AG04450 (cell line): ENCODE measurements at places on chromosomes 2 and 18. TPM values are rescaled to one million over a fixed set of nuclear protein-coding genes. Genes with fewer than 3 reads are reported as not detected.

DNA sequence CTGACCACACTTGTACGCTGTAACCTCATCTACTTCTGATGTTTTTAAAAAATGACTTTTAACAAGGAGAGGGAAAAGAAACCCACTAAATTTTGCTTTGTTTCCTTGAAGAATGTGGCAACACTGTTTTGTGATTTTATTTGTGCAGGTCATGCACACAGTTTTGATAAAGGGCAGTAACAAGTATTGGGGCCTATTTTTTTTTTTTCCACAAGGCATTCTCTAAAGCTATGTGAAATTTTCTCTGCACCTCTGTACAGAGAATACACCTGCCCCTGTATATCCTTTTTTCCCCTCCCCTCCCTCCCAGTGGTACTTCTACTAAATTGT is 2.1 kb downstream of the RHOB start:
- DNase-seq, result no peak

GRCh38 chr18:59835605-59836379 is 64.0 kb upstream of the PMAIP1 start:
- DNase-seq, result no peak

GRCh38 chr2:168343586-168343985 is 96.2 kb upstream of the STK39 start:
- no peak for DNase-seq

GRCh38 chr2:168632709-168633121 is 169.7 kb upstream of the NOSTRIN start:
- DNase-seq, result no peak

GRCh38 chr18:62262061-62262460 is 63.0 kb upstream of the TNFRSF11A start:
- DNase-seq, result no peak

GRCh38 chr18:52546686-52547346 is 206.8 kb downstream of the DCC start:
- DNase-seq, result no peak

DNA sequence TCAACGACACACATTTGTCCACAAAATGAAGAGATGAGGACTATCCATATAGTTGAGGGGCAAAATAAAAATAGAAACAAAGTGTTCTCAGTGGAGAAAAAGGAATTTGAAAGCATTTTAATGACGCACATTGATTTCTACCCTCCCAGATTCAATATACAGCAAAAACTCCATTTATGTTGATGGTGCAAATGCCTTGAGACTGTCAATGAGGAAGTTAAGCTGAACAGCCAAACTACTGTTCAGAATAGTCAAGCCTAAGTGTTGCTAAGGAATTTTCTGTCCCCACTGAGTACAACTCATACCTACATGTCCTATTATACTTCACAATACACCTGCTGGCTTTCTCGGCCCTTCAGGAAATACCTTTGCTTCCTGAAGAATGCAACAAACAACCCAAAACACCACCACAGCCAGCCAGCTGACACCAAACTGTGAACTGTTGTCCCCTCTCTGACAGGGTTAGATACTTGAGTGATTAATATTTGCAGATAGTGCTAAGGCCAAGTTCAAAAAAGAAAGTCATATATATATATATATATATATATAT is 27.8 kb upstream of the DARS1 start:
- no peak for DNase-seq

GRCh38 chr2:134667081-134667480 is 51.7 kb downstream of the TMEM163 start:
- no peak for DNase-seq

DNA sequence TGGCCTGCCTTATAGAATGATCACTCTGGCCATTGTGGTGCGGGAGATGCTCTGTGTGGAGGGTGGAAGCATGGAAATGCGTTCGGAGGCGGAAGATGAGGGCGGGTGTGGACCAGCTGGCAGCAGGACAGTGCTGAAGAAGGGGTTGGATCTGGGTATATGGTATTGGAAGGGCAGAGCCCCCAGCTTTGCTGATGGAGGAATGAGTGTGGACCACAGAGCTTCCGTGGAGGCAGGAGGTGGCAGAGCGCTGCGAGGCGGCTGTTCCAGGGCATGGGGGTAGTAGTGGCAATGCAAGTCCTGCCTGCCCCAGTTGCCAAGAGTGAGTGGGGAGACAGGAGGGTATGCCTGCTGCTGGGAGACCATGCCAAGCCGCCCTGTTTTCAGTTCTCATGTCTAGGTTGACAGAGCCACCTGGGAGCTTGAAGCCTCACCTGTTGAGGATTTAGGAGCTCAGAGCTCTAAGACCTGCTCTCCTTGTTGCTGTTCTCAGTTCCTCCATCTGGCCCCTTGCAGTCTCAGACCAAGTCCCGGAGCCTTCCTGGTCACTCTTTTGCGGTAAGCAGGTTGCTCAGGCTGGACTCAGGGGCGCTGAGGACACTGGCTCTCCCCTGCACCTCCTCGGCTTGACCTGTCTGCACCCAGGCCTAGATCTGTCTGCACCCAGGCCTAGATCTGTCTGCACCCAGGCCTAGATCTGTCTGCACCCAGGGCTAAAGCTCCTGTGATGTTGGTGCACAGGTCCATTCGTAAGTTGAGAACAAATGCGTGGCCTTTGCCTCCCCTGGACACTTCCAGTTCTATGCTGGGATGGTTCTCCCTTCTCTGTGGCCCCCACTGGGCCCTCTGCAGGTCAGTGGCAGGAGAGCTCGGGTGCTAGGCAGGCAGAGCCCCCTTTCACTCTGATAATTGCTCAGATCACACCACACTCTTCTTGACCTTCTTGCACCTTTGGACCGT is 290.5 kb upstream of the HS6ST1 start:
- no peak for DNase-seq

DNA sequence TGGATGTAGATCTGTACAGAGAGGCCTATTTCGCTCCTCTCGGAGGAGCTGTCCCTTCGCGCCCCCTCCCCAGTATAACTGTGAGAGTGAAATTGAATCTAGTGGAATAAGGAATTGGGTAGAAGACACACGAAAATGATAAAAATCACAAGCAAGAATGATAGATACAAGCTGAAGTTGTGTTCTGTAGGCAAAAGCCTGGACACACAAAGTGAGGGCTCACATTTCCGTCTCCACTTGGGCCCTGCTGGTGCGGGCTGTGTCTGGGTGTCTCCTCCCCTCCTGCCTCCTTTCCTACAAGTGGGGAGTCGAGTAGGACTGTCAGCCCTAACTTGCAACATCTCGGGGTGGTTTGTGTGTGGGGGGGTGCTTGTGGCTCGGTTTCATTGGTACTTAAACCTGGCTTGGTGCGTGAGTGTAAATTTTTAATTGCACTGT is 457 bp upstream of the SP9 start:
- DNase-seq, result no peak

- no peak for DNase-seq
Measured at GRCh38 chr2:177525351-177525924, 132.9 kb downstream of the AGPS start.

DNA sequence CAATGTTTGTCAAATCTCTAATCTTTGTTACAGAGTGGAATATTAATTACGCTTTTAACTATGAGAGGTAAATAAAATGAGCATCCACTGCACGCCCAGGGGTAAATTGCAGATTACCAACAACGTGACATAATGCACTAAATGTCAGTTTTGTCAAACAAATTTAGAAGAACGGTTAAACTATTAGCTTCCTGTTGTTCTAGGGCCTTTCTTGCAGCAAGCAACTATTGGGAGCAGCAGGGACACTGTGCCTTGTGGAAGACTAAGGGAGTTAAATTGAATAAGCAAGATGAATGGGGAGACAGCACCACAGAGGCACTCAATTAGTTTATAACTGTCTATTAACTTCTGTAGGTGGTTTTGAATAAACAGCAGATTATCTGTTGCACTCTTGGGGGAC is 391.0 kb upstream of the RAB12 start:
- no peak for DNase-seq

DNA sequence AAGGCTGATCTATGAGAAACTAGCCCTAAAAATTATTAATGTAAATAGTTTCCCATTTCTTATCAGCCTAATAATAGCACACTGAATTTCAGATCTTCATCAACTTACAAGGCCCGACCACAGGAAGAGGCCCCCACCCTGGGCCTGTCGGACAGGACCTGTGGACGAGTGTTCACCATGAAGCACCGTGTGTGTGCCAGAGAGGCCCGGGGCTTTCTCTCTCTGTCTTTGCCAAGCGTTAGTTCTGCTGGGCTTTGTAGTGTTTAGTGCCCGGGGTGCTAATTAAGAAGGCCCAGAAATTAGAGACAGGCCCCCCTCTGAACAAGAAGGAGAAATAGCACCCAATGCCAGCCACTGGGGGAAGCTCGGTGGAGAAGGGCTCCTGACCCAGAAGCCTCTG is 265.7 kb downstream of the TWIST2 start:
- DNase-seq, result no peak

DNA sequence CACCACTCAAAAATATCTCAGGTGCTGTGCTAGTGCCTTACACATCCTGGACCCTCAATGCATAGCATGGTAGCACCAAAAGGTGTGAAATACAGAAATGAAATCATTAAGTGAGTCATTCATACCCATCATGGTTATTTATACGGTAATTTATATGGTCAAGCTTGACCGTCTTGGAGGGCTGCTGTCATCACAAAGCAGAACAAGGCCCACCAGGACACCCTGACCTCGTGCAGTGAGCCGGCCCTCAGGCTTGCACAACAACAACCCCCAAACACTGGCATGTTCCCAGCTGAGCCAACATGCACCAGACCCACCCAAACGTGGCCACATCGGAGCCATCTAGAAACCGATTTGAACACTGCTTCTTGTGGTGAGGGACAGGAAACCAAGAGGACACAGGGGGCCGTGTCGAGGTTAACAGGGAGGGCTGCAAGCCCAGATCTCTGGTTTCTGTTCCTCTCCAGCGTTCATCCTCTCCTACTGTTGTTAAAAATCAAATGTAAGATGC is 378.5 kb upstream of the ID2 start:
- no peak for DNase-seq

DNA sequence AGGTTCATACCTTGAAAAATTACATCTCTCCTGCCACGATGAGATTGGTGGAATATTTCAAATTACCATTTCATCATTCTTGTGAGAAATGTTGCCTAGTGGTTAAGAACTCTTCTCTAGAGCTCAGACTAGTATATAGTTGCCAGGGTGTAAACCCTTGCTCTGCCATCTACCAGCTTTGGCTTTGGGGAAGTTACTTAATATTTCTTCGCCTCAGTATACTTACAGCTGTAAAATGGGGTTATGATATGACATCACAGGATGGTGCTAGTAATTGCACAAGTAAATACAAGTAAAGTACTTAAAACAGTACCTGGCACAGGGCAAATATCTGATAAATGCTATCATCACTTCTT is 1.5 kb downstream of the SPOPL start:
- no peak for DNase-seq

GRCh38 chr2:195561116-195561921 is 95.7 kb upstream of the SLC39A10 start:
- peak; percentile 94 for DNase-seq

- DNase-seq, result no peak
Measured at GRCh38 chr2:42060028-42060427, 12.2 kb downstream of the PKDCC start.

- no peak for DNase-seq
Measured at GRCh38 chr2:207283356-207283755, 117.6 kb upstream of the KLF7 start.

Gene CACNB4
- polyA plus RNA-seq, result 0.19 and 0.22 TPM in 2 replicates

Gene QPCT
- 8.3 and 11.2 TPM in 2 replicates for polyA plus RNA-seq

Gene UGT1A3
- not detected in 2 replicates for polyA plus RNA-seq

Gene ODC1
- polyA plus RNA-seq, result 143 and 168 TPM in 2 replicates

Gene ZC3H8
- polyA plus RNA-seq, result 2.8 and 4.4 TPM in 2 replicates

Gene SERPINB3
- polyA plus RNA-seq, result not detected in 2 replicates

Gene CDH7
- not detected in 2 replicates for polyA plus RNA-seq

Gene C2orf78
- not detected in 2 replicates for polyA plus RNA-seq

Gene CXCR1
- polyA plus RNA-seq, result not detected in 2 replicates

Gene VRK2
- 15.0 and 19.4 TPM in 2 replicates for polyA plus RNA-seq

Gene SCYGR2
- not detected in 2 replicates for polyA plus RNA-seq

Gene SPTBN1
- polyA plus RNA-seq, result 56.6 and 72.1 TPM in 2 replicates

Gene ZAP70
- 0.06 TPM in 1 of 2 replicates, not detected in the other for polyA plus RNA-seq

Gene ZC3H15
- polyA plus RNA-seq, result 70.6 and 107 TPM in 2 replicates

Gene ZFP36L2
- 16.0 and 18.2 TPM in 2 replicates for polyA plus RNA-seq

Gene INHBB
- polyA plus RNA-seq, result 0.05 and 0.09 TPM in 2 replicates

Gene PXDN
- 271 and 329 TPM in 2 replicates for polyA plus RNA-seq
